ENCODE measurements at places on chromosomes 5 and 9. TPM values are rescaled to one million over a fixed set of nuclear protein-coding genes. Genes with fewer than 3 reads are reported as not detected.

DNA sequence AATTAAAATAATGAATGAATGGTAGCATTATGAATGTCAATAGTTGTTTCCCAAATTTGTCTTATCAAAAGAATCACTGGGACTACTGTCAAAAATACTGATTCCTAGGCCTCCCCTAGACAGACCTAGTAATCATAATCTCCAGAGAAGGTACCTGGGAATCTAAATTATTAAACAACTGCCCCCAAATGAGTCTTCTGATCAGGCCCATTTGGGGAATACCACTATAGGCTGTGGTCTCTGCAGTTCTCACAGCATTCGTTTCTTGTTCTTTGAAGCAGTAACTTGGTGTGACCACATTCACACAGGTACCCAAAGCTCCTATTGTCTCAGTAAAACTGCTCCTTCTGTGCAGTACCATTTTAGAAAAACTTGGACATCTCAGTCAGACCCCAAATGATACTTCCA, 230.9 kb downstream of the PIK3R1 start:
- no peak for DNase-seq

The CCDC127 gene
- 14.0 TPM for polyA plus RNA-seq

GRCh38 chr9:274406-274805, 59.7 kb downstream of the DOCK8 start:
- DNase-seq = no peak

The LCN12 gene
- 24.5 TPM for polyA plus RNA-seq

- DNase-seq = no peak
These were observed 504 bp upstream of the OTP start for GRCh38 chr5:77638763-77639671.

DNA sequence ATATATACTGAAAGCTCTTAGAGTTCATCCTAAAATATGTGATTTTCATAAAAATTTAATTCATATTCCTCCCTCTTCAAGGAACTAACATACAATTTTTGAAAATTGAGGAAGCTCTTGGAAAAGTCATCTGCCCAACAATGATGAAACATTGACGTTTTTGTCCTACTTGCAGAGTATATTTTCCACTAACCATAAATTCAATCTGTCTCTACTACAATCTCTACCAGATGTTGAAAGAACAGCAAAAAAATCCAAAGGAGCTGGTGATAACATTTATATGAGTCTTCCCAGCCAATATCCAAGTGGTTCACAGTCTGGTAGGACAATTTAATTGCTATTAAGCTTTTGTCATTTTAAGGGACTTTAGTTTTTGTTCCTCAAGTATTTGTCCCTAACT, 81.1 kb upstream of the NR3C1 start:
- no peak for DNase-seq

DNA sequence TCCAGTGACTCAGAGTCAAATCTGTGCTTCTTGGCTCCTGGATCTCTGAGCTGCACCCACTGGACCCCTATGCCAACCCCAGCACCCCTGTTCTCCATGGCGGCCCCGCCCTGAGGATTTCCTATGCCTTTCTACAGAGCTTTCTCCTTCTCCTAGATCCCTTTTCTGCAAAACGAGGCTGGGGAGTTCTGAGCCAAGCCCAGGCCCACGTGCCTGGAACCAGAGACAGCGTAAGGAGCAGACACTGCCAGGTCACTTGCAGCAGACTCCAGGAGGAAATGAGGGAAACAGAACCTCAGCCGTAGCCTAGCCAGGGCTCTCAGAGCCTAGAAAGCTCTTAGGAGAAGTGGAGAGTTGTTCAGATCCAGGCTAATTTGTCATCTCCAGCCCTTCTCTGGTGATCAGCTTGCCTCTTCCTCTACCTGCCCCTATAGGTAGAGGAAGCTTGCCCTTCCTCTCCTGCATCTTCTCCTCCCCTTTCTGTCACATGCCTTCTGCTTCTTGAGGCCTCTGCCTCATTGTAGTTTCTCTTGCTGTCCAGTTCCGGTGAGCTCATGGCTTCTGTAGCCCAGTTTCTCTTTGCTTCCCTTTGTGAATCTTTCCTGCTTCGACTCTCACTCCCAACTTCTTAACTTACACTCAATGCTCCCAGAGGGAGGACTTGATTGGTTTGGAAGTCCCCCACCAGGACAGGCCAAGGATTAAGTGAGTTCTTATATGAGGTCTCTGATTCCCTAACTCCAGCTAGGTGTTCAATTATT, 163.4 kb downstream of the RGS3 start:
- DNase-seq = no peak

GRCh38 chr5:135150767-135151166, 116.7 kb upstream of the PITX1 start:
- DNase-seq = no peak

The OBP2B gene
- polyA plus RNA-seq = 0.34 TPM

The SPRY4 gene
- polyA plus RNA-seq = 30.9 TPM

- no peak for DNase-seq
These were observed 767 bp downstream of the RALGPS1 start for GRCh38 chr9:126915281-126915816.

DNA sequence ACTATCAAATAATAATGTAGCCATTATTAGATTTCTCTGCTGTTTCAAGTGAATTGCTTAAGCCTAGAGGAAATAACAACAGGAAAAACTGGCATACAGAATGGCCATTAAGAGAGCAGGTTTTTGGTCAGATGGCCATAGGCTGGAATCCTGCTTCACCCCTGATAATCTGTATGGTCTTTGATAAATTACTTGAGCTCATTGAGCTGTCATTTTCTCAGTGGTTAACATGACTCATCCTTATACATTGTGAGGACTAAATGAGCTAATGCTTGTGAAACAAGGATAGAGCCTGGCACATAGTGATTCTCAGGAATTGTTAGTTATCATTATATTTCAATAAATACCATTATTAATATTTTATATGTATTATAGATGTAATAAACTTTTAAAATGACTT, 516.5 kb downstream of the KIF4B start:
- no peak for DNase-seq

- DNase-seq = no peak
These were observed 23.8 kb upstream of the PHF19 start for GRCh38 chr9:120900824-120901223.

- no peak for DNase-seq
These were observed 89.3 kb downstream of the MACIR start for GRCh38 chr5:103347716-103348423.

DNA sequence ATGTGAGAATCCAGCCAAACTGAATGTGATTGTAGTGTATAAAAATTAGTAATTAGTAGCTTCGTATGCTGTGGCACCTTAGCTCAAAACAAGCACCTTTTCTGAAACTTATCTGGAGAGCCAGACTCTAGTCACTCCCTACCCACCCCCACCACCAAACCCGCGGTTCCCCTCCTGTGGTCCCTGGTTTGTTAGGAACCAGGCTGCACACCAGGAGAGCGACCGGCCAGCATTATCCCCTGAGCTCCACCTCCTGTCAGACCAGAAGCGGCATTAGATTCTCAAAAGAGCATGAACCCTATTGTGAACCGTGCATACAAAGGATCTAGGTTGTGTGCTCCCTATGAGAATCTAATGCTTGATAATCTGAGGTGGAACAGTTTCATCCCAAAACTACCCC, 498.6 kb downstream of the CHSY3 start:
- no peak for DNase-seq

The CTSV gene
- 29.8 TPM for polyA plus RNA-seq

- DNase-seq = no peak
These were observed 38.9 kb downstream of the ARHGAP26 start for GRCh38 chr5:142808878-142809598.

The ZNF366 gene
- polyA plus RNA-seq = 3.5 TPM

DNA sequence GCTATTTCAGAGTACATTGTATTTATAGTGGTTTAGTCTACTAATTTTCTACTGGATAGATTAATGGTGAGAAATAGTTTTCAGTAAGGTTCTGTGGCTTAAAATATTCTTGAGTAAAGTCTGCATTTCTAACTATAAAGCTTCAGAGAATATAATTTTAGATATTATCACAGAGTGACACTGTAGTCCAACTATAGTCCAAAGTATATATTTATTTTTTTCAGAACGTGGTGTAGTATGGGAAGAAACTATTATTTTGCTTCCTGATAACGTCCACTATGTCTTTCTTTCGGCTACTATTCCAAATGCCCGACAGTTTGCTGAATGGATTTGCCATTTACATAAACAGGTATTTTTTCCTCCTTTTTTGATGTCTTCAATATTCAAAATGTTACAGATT, 35.3 kb downstream of the MTREX start:
- DNase-seq = no peak

The CPLANE1 gene
- polyA plus RNA-seq = 37.9 TPM

The RNF208 gene
- polyA plus RNA-seq = 6.0 TPM

The SLC1A3 gene
- 1.3 TPM for polyA plus RNA-seq

DNA sequence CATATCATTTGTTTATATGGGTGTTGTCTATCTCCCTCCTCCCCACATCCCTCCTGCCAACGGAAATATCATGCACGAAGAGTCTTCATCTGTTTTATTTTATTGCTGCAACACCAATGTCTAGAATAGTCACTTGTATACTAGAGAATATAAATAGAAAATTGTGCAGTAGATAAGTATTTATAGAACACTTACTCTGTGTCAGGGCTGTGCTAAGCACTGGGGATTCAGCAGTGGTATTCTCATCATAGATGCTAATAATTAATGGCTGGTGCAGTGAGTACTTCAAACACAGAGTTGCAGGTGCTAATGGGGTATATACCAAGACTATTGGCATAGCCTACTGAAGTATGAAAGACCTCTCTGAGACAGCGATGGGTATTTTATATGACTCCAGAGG, 353.5 kb upstream of the CDH6 start:
- no peak for DNase-seq

The PCDHB14 gene
- 10.6 TPM for polyA plus RNA-seq

- no peak for DNase-seq
These were observed 93.7 kb downstream of the PDE4D start for GRCh38 chr5:59799668-59800346.

- no peak for DNase-seq
These were observed 111.9 kb upstream of the FST start for GRCh38 chr5:53368516-53368915.

Measured in renal cortex interstitium (tissue), 15 donors.